Peyer's patch (tissue), 4 donors: ENCODE measurements at places on chromosomes 3 and 15. TPM values are rescaled to one million over a fixed set of nuclear protein-coding genes. Genes with fewer than 3 reads are reported as not detected.

- no peak for DNase-seq
These were observed 59.1 kb upstream of the TOP2B start for GRCh38 chr3:25723802-25724201.

The GUCA1C gene
- total RNA-seq = not detected

- DNase-seq = peak; percentile 57
These were observed 8.1 kb downstream of the EDEM1 start for GRCh38 chr3:5195605-5196004.

- DNase-seq = no peak
These were observed 90.6 kb upstream of the MYZAP start for GRCh38 chr15:57500979-57501576.
